ENCODE measurements at places on chromosomes 16 and 17.

- DNase-seq, result no peak
Observed at GRCh38 chr17:21539146-21539545, 153.2 kb upstream of the KCNJ18 start.

GRCh38 chr16:66901626-66902025 lies 17.1 kb downstream of the CDH16 start:
- no peak for DNase-seq

DNA sequence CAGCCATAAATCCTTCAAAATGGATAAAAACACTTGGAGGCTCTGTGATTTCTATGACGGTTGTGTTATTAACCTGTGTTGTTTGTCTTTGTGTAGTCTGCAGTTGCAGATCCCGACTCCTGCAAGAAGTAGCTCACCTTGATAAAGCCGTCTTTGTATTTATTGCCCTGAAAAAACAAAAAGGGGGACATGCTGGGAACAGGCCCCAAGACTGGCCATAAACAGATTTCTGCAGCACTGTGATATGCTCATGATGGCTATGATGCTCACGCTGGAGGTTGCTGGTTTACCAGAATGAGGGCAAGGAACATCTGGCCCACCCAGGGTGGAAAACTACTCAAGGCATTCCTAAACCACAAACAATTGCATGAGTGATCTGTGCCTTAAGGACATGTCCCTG lies 71.0 kb downstream of the LGALS9 start:
- DNase-seq, result no peak

GRCh38 chr16:14307527-14308367 lies 236.6 kb downstream of the MRTFB start:
- DNase-seq, result no peak

DNA sequence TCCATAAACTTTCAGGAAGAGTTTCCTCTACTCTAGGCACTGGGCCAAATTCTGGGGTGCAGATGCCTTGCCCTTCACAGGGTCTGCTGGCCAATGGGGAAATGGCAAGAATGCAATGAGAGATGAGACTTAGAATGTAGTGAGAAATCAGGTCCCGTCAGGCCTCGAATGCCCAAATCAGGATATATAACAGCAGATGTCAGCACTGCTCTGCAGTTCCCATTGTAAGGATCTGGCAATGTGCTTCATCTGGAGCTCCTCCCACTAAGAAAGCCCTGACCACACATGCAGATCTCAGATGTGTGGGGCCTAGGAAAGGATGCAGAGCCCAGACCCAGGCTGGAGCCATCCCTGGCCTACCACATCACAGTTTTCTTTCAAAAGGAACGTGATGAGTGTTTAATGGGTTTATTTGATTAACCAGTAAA lies 13.9 kb upstream of the LPCAT2 start:
- DNase-seq, result no peak

DNA sequence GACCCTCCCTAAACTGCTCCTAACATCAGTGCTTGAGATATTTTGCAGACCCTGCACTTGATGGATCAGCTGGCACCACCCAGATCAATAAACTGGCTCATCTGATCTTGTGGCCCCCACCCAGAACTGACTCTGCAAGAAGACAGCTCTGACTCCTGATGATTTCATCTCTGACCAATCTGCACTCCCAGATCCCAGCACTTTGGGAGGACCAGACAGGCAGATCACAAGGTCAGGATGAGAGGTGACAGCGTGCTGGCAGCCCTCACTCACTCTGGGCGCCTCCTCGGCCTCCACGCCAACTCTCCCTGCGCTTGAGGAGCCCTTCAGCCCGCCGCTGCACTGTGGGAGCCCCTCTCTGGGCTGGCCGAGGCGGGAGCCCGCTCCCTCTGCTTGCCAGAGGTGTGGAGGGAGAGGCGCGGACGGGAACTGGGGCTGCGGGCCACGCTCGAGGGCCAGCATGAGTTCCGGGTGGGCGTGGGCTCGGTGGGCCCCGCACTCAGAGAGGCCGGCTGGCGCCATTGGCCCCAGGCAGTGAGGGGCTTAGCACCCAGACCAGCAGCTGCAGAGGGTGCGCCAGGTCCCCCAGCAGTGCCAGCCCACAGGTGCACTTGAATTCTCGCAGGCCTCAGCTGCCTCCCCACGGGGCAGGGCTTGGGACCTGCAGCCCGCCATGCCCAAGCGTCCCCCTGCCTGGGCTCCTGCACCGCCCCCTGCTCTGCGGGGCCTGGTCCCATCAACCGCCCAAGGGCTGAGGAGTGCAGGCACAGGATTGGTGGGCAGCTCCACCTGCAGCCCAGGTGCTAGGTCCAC lies 2.4 kb upstream of the C16orf54 start:
- DNase-seq, result no peak

DNA sequence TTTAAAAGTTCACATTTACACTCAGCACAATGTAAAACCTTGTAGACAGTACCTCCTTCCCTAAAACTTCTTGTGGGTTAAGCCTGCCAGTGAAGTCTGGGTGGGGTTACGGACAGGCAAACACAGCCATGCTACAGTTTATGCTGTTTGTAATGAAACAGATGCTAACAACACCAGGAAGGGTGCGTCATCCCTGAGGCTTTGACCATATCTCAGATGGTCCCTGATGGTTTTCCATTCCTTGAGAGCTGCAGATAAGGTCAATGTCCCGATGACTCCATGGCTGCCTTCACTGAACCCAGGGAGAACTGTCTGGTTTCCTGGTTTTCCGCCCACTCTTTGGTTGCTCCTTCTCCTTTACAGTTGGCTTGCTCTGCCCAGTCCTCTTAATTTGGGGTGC lies 29.1 kb downstream of the GAS7 start:
- DNase-seq, result no peak

DNA sequence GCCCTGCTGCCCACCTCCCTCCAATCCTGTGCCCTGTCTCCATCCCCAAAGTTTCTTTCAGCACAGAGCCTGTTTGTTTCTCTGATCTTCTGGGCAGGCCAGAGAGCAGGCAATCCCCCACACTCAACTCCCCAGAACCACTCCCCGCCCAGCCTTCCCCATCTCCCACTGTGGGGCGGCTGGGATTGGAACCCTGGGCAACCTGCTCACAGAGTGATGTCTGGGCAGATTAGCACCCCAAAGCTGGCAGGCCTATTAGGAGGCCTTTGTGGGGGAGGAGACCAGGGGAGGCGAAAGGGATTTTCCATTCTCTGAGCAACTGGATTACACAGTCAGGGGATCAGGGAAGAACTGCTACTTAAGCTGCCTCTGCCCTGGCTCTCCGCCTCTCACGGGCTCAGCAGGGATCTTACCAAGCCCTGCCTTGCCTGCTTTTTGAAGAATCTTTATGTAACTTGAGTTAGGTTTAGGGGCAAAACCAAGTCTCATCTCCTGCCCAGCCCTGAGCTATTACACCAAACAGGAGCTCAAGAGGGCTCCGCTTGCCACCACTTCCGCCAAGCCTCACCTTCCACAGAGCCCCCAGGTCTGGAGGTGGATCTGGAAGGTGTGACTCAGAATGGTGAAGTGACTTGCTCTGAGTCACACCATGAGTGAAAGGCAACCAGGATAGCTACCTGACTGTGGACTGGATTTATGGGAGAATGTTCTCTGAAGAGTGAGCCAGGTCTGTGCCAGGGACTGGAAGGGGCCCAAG lies 16.0 kb upstream of the LHX1 start:
- DNase-seq, result peak; percentile 48

DNA sequence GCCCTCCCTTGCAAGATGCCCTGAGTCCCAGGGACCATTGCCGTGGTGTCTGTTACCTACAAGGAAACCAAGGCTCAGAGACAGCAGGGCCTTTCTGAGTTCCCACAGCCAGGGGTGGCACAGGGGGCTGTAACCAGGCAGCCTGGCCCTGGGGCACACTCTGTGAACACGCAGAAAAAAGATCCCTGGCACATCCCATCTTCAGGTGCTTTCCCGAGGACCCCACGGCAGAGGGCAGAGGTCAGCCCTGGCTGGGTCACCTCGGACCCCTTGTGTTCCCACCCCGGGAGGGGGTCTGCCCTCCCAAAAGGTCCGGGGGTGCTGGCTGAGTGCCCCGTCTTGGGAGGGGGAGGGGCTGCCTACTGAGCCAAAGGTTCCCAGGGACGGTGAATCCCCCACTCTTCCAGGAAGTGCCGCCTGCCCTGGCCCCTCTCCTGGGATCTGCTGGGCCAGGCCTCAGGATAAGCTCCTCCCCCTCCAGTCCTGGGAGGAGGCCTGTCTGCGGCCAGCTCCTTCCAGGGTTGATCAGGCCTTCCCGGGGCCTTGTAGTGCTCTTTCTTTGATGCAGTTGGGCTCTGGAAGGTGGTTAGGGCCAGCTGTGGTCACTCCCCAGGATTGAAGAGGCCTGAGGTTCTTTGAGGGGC lies 8.1 kb downstream of the GLIS2 start:
- DNase-seq, result no peak

DNA sequence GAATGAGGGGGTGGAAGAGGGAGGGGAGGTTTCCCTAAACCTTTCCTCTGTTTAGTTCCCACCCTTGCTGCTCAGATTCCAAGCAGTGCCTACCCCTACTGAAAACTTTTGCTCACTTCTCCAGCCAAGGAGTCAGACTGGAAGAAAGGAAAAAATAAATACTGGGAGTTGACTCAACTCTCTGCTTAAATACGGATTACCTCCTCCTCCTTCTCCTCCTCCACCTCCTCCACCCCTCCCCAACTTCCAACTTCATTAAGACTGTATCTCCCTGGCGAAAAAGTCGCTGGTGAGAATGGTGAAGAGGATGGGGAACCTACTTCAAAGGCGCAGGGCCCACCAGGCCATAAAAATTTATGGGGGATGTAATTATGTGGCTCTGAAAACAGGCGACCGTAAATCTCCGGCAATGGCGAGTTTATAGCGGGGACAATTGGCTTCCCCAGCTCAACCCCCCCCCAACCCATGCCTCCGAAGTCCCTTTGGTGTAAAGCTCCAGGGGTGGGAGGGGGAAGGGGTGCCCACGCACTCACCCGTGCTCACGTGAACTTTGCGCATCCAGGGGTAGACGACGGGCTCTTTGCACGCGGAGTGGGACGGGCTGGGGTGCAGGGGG lies 712 bp downstream of the HOXB4 start:
- DNase-seq, result no peak

GRCh38 chr17:29546085-29546484 lies 20.8 kb downstream of the ABHD15 start:
- no peak for DNase-seq

DNA sequence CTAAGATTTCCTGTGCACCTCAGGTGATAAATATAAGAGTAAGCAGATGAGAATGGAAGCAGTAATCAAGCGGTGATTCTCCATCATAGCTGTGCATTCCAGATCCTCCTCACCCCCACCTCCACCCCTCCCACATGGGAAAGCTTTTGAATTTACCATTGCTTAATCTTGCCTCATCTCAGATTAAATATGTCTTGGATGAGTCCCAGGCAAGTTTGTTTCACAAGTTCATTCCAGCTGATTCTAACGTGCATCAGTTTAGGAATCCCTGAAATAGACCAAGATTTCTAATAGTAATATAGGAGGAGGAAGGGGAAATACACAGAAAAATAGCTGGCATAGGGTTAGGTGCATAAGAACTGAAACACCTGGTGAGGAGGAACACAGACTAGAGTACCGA lies 396.2 kb upstream of the KIF2B start:
- no peak for DNase-seq

DNA sequence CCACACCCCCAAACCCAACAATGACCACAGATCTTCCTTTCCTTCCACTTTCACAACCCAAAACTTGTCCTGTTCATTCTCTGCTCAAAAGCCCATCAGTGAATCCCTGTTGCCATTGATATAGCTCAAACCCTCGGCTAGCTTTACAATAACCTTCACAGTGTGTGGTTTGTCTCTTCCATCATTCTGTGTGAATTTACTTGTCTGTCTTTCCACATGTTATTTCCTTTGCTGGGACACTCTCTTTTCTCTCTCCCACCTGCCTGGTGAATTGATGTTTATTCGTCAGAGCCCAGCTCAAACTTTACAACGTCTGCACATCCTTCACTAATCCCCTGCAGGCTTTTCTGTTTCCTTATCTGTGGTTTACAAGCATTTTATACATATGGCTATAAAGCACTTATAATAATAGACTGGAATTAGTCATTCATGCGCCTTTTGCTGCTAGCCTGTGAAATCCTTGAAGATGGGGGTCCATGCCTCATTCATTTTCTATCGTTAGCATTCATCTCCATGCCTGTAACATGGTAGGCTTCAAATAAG lies 114.4 kb downstream of the CDH13 start:
- no peak for DNase-seq

- DNase-seq, result no peak
Observed at GRCh38 chr16:67277294-67277998, 1.9 kb upstream of the PLEKHG4 start.

DNA sequence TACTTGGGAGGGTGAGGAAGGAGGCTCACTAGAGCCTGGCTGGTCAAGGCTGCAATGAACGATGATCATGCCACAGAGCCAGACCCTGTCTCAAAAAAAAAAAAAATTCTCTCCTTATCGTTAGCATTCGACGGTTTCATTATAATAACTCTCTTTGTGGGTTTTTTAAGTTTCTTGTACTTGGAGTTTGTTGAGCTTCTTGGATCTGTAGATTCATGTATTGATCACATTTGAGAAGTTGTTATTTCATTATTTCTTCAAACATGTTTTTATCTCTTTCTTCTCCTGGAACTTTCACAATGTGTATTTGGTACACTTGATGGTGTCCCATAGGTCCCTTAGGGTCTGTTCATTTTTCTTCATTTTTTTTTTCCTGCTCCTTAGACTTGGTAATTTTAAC lies 16.8 kb upstream of the ABCA3 start:
- no peak for DNase-seq

GRCh38 chr16:84548971-84549844 lies 44.7 kb upstream of the MEAK7 start:
- peak; percentile 75 for DNase-seq

DNA sequence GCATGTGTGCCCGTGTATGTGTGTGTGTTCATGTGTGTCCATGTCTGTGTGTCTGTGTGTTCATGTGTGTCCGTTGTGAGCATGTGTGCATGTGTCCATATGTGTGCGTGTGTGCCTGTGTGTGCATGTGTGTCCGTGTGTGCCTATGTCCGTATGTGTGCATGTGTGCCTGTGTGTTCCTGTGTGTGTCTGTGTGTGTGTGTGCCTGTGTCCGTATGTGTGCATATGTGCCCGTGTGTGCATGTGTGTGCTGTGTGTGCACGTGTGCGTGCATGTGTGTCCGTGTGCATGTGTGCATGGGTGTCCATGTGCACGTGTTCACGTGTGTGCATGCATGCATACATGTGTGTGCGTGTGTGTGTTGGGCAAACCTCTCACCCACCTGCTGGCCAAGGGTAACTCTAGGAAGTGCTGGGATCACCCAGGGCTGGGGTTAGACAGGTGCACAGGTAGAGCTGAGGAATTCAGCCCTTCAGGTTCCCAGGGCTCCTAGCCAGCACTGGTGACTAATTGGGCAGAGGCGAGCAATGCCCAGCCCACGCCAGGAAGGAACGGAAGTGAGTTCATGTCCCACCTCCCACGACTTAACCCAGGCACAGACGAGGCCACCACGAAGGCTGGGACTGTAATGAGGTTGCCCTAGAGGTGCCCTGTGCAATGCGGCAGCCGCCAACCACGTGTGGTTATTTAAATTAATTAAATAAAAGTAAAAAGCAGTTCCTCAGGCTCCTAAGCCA lies 8.2 kb upstream of the CSNK1D start:
- DNase-seq, result no peak

DNA sequence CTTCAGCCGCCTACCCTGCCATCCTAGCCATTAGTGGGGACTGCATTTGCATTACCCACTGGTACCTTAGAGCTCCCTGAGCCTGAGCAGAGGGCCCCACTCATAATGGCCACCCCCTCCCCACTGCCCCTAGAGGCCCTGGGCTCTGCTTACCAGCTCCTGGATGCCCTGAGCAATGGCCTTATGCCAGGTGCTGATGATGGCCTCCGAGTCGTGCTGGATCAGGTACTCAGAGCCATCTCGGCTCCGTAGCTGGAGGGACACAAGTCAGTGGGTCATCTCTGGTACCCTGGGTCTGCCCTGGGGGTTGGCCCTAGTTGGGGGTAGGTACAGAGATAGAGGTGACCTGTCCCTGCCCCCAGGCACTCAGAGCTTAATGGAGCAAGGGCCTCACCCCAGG lies 34.9 kb downstream of the ARHGAP27 start:
- DNase-seq, result no peak
